ENCODE measurements at places on chromosomes 1 and 21.
A peak's percentile ranks its signal among the peaks of the same experiment; 100 is the strongest.

GRCh38 chr1:193589597-193590040 is 403.2 kb upstream of the B3GALT2 start:
- DNase-seq = peak; percentile 92

- DNase-seq = peak; percentile 72
Measured at GRCh38 chr1:50352428-50352827, 70.8 kb downstream of the DMRTA2 start.

GRCh38 chr1:55275151-55275748 is 60.1 kb upstream of the USP24 start:
- no peak for DNase-seq

- DNase-seq = peak; percentile 63
Measured at GRCh38 chr1:92909321-92909720, 51.9 kb downstream of the DIPK1A start.

GRCh38 chr21:39651206-39651605 is 38.5 kb downstream of the B3GALT5 start:
- DNase-seq = no peak

DNA sequence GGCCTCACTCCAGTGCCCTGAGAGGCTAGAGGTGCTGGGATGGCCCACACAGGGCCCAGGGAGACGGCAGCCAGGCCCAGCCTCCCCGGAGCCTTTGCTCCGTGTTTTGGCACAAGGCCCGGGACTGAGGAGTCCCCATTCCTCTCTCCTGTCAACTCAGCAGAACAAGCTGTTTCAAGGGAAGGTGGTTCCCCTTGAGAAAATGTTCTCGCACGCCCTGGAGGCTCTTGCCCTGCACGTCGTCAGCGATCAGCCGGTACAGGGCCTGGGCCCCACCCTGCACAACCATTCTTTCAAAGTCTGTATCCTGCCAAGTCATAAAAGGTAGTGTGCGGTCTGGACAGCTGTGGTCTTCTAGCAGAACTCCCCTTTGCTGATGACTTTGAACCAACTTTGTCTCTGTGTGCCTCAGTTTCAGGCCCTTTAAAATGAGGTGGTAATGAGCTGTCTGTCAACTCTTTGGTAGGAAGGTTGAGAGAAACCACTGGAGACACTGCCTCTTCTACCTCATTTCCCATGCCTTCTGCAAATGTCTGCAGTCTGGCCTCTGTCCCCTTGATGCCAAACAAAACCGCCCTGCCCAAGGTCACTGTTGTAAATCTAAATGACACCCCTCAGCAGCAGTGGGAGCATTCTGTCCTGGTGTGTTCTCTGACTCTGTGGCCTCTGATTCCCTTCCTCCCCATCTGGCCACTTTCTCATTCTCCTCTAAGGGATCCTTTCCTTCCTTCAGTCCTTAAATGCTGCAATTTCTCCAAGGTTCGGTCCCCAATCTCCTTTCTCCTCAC is 138.6 kb upstream of the JUN start:
- peak; percentile 63 for DNase-seq

- no peak for DNase-seq
Measured at GRCh38 chr1:99271249-99271648, 7.0 kb downstream of the PLPPR4 start.

DNA sequence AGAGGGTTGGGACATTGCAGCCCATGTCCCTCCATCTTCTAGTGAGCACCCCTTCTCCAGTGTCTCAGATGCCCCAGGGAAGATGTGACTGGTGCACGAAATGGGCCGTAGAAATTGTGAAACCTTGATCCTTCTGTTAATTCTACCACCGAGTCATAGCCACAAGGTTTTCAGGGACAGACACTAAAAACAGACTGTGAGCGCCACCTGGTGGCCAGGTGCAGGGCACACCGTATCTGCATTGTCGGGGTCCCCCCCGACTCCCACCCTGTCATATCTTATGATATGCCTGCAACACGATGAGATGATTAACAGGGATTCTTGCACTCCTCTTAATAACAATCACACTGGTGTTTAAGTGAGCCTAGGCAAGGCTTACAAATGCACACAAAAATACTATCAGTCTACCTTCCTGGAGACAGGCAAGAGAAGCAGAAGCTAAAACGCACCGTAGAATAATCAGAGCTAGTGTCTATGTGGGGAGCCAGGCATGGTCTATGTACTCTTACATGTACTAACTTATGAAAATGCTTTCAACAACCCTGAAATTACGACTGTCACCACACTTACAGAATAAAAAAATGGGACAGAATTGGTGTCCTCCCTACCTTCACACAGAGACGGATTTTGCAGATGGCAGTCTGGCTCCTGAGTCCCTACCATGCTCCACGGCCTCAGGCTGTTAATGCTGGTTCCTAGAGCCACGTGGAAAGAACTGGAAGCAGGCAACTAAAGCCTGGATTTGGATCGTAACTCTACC is 57.9 kb downstream of the FHAD1 start:
- peak; percentile 50 for DNase-seq

DNA sequence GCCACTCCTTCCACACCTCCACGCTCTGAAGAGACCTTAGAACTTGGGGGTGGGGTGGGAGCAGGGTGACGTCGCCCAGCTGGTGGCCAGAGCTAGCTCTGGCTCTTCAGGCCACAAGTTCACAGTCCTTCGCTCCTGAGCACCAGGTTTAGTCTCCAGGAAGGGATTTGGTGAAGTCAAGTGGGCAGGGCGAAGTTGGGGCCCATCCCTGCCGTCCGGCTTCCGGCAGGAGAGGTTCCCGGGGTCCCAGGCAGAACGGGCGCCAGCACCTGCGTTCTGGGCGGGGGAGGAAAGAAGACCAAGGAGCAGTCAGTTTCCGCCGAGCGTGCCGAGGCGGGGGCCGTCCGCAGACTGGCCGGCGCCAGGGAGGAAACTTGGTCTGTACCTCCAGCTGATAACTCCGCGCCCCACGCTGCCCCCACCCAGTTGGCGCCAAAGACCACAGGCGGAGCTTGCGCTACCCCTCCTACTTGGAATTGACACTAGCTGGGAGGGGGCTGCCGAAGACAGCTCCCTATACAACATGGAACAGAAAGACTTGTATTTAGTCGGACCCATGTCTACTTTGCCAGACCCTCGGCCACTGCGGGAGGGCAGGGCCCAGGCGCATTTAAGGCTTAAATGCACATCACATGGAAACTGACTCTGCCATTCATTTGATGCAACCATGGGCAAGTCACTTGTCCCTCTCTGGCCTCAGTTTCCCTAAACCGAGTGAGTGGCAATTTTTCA is 995 bp downstream of the ID3 start:
- DNase-seq = peak; percentile 78

- no peak for DNase-seq
Measured at GRCh38 chr21:34907461-34908418, 141.4 kb downstream of the RUNX1 start.

DNA sequence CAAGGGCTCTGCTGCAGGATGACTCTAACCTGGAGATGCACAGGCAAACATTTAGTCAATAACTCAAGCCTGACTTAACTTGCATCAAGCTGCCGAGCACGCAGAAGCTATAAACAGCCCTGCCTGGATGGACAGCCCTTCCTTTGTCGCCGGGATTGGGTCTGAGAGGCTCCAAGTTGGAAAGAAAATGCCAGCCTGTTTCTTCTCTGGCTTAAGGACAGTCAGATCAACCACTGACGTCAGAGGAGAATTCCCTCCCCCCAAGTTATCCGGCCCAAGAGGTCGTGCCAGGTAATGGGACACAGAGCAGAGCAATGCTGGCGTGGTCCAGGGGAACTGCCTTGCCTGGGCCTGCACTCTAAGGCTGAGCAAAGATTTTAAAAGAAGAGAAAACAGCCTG is 27.1 kb upstream of the LRRC38 start:
- DNase-seq = no peak

DNA sequence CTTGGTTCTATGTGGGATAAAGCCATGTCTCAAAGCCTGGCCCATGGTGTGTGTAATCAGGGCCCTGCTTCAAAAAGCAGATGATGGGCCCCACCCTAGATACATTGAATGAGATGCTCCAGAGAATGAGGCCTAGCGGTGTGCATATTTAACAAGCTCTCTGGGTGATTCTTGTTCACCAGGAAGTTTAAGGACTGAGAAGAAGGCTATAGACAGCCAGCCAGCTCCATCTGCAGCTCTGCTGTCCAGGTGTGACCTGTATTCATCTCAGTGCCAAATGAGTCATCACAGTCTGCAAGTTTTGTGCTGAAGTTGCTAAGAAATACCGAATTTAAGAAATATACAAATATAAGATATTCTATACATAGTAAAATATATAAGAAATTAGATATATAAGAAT is 182.0 kb upstream of the RUNX1 start:
- no peak for DNase-seq

GRCh38 chr21:42427809-42428419 is 24.2 kb downstream of the UBASH3A start:
- DNase-seq = no peak

DNA sequence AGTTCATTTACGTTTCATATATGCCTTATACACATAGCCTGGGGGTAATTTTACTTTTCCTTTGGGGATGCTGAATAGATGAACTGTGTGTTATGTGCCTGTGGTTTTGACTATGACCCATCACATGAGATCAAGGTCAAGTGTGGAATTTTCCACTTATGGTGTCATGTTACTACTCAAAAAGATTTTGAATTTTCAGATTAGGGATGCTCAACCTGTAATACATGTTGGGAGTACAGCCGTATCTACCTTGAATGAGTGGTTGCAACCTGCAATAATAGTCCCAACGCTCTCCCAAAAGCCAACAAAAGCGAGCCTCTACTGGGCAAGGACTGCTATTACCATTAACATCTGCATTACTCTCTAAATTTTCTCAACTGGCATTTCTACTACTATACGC is 68.5 kb upstream of the SDC3 start:
- DNase-seq = peak; percentile 22

DNA sequence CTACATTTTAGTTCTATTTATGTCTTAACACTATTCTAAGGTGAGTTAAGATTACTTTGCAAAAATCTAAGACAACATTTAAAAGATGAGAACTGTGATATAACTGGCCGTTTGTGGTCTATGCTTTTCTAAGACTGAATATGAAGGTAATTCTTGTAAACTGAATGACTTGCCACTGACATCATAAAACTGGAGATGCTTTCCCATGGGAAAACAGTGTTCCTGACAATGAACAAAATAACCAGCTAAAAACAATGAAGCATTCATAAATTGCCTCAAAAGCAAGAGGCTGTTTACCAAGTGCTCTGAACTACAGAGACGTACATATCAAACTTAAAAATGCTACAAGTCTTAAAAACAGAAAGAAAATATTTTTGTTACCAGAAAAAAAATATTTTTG is 54.7 kb downstream of the APP start:
- peak; percentile 90 for DNase-seq

- peak; percentile 44 for DNase-seq
Measured at GRCh38 chr1:6612641-6613360, 730 bp upstream of the PHF13 start.

GRCh38 chr1:19448491-19449439 is 36.6 kb downstream of the CAPZB start:
- DNase-seq = peak; percentile 86

- no peak for DNase-seq
Measured at GRCh38 chr1:32918179-32918578, 17.0 kb upstream of the TMEM54 start.

- no peak for DNase-seq
Measured at GRCh38 chr1:232591344-232591743, 38.6 kb downstream of the SIPA1L2 start.

- DNase-seq = no peak
Measured at GRCh38 chr1:153430561-153430960, 14.2 kb downstream of the S100A7A start.

DNA sequence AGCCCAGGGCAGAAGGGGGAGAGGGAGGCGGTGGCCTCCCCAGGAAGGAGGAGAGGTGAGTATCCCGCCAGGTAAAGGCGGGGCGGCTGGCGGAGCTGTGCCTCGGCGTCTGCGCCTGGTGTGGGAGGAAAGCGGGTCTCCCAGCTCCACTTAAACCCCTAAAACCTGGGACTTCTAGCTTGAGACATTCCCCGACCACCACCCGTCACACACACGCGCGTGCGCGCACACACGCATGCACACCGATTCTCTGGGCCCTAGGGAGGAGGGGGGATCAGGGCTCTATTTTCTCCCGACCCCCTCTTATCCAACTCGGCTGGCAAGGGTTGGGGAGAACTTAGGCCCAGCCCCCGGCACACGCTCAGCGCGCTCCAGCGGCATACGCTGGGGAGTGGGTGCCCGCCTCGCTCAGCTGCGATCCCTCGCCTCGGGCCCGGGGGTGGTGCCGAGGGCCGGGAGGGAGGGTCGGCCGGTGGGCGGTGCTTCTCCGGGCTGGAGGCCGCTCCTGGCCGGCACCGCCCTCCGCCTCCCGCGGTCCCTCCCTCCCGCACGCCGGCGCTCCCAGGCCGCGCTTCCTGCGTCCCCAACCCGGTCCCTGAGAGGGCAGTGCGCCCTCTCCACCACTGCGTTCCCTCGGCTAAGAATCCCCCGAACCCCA is at the start of gene TMEM51:
Gene TMEM51 (plus strand): TSS at position 564 of the 658 bp plus-strand sequence. CDS start 61,341 bp downstream, outside the sequence.
- DNase-seq = peak; percentile 64

GRCh38 chr1:98453066-98453465 is 208.5 kb upstream of the SNX7 start:
- no peak for DNase-seq

- DNase-seq = no peak
Measured at GRCh38 chr1:181204530-181204929, 116.0 kb downstream of the IER5 start.

GRCh38 chr1:51853360-51853759 is 25.2 kb downstream of the NRDC start:
- no peak for DNase-seq

DNA sequence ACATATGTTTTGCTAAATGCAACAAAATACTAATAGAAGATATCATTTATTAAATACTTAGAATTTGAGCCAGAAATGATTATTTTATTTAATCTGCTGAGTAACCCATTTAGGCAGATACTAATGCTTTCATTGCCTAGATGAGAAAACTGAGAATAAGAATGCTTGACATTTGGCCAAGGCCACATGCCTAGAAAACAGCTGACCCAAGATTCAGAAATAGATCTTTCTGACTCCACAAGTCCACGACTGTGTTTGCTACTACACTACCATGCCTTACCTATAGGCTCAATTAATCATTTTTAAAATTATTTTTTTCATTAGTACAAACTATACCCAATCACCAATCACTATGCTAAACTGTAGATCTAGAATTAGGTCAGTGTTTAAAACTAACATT is 129.7 kb downstream of the ATP1B1 start:
- peak; percentile 44 for DNase-seq

- DNase-seq = no peak
Measured at GRCh38 chr1:223650465-223650864, 15.0 kb downstream of the CAPN8 start.

Measured in fibroblast of pulmonary artery (primary cell).